ENCODE measurements at places on chromosomes 16 and 17. TPM values are rescaled to one million over a fixed set of nuclear protein-coding genes. Genes with fewer than 3 reads are reported as not detected.

GH2 gene
- total RNA-seq, result not detected

PRR11 gene
- 0.69 TPM for total RNA-seq

KRTAP3-1 gene
- total RNA-seq, result not detected

EVPL gene
- 1.1 TPM for total RNA-seq

LPO gene
- total RNA-seq, result not detected
